ENCODE measurements at places on chromosomes 1 and 21. TPM values are rescaled to one million over a fixed set of nuclear protein-coding genes. Genes with fewer than 3 reads are reported as not detected.

Gene THEMIS2
- total RNA-seq = 8.8 TPM

Gene ALX3
- total RNA-seq = not detected

Gene AADACL3
- not detected for total RNA-seq

Gene KIAA1614
- 0.21 TPM for total RNA-seq

All from airway epithelial cell (primary cell).